Osteocyte (in vitro differentiated cells): ENCODE measurements at places on chromosomes 5 and 9. TPM values are rescaled to one million over a fixed set of nuclear protein-coding genes. Genes with fewer than 3 reads are reported as not detected.

- DNase-seq, result peak; percentile 75
Observed at GRCh38 chr5:3022665-3023064, 271.2 kb upstream of the IRX2 start.

DNA sequence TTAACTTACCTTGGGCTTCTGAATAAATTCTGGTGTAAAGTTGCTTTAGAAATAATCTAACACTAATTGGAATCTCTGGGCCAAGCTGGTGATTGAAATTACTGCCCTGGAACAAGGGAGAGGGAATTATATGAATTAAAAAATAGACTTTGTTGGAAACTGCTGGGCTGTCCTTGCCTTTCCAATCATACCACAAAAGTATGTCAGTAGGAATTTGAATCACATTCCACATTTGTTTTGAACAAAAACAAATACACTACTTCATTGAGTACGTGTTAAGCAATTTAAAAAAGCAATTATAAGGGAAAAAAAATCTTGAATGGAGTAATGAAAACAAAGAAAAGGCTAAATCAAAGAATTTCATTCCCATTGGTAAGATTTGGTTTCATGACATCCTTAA, 102.5 kb upstream of the SREK1 start:
- DNase-seq, result no peak

GRCh38 chr5:154603953-154604679, 126.1 kb upstream of the HAND1 start:
- DNase-seq, result no peak

- no peak for DNase-seq
Observed at GRCh38 chr9:107460153-107461023, 29.2 kb downstream of the KLF4 start.

GRCh38 chr9:107018861-107019545, 156.0 kb downstream of the ZNF462 start:
- DNase-seq, result no peak

DNA sequence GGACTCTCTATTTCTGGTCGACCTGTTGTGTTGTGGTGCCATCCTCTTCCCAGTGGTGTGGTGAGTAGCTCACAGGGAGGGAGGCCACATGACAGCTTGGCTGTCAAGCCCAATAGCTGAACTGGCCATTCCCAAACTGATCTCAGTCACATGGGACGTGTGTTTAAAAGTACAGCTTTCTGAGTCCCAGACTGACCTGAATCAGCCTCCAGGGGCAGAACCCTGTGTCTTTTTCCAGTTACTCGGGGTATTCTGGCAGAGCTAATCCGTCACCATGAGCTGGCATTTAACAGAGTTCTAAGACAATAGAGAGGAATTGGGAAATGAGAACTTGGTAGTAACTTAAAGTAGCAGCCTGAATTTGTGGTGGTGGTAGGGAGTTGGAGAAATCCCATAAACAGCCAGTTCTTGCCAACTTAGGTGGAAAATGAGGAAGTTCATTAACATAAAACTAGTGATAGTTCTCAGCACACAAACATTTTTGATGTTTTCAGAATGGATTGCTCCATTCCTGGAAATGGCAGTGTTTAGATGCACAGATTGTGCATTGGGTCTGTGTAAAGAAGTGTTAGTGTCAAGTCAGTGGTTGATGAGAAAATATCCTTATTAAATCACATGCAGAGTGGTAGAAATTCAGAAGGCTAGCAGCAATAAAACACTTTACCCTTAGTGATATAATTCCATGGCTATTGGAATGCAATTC, 50.9 kb downstream of the GPR107 start:
- no peak for DNase-seq

GRCh38 chr9:91886414-91887076, 63.5 kb downstream of the ROR2 start:
- DNase-seq, result no peak

DNA sequence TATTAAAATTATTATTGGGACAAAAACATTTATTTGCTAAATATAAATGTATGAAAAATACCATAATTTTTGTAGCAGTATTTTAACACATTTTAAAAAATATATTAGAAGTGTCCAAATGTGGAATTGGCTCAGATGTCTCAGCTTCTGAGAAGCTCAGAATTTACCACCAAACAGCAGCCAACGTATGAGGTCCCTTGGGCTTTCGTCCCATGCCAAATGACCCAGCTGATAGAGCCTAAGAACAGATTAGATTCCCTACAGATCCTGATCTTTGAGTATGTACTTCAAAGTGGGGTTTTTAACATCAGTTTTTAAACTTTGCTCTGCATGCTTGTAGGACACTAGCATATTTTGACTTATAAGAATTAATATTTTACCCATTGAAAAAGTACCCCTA, 77.3 kb upstream of the RPS23 start:
- no peak for DNase-seq

The KCNIP1 gene
- 12.6 and 13.3 TPM in 2 replicates for total RNA-seq

The DDX46 gene
- 46.1 and 55.3 TPM in 2 replicates for total RNA-seq

The TMEM252 gene
- total RNA-seq, result not detected in 2 replicates
